ENCODE measurements at places on chromosomes 16 and 17. TPM values are rescaled to one million over a fixed set of nuclear protein-coding genes. Genes with fewer than 3 reads are reported as not detected.

GRCh38 chr17:48549281-48549630, 4.3 kb upstream of the HOXB2 start:
- no peak for DNase-seq

DNA sequence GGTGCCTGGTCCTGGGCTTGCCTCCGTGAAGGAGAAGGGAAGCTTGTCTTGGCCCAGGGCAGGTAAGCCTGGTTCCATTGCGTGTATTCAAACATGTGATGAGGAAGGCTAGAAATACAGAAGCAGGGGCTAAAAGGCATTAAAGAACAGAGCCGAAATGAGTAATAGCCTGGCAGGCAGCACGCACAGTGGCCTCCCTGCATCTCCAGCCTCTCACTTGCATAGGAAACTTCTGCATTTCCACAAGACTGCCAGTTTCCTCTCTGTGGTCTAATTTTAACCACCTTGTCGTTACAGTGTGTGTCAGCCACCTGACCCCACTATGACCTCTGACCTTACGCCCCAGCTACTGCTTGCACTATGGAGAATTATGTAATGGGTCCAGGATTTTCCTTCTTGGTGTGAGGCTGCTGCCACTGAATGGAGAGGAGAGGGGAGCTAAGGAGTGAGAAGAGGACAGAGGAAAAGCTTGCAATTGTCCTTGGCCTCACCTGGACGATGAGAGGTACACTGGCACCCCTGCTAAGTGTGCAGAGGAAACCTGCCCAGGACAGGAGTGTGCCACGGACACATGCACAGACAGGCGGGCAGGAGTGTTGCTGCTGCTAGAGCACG, 32.8 kb downstream of the HIC1 start:
- DNase-seq = peak; percentile 78

DNA sequence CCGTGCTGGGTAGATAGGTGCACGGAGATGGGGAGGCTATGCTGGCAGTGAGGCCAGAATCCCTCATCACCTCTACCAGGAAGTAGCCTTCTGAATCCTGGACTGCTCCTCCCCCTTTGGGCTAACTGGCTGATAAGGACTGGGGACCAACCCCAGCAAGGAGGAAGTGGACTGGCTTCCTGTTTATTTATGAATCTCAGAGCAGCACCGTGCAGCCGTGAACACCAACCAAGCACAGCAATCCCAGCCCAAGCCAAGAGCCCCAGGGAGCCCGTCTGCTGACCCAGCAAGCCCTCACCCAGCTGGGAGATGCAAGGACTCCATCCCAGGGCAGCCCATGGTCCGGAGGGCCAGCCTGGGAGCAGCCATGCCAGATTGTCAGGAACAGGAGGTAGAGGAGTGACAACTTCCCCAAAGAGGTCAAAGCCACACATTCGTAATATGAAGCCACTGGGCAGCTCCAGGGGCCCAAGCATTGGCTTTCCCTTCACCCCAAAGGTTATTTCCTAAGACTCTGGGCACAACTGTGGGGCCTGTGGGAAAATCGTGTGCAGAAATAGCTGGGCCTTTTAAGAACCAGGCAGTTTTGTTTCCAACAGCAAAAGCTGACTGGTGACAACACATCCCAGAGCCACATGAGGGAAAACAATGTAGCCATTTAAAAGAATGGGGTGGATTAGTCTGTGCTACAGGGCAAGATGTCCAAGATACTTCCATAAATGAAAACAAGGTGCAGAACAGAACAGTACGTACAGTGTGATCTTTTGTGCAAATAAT, 23.9 kb downstream of the PHB1 start:
- DNase-seq = peak; percentile 59

DNA sequence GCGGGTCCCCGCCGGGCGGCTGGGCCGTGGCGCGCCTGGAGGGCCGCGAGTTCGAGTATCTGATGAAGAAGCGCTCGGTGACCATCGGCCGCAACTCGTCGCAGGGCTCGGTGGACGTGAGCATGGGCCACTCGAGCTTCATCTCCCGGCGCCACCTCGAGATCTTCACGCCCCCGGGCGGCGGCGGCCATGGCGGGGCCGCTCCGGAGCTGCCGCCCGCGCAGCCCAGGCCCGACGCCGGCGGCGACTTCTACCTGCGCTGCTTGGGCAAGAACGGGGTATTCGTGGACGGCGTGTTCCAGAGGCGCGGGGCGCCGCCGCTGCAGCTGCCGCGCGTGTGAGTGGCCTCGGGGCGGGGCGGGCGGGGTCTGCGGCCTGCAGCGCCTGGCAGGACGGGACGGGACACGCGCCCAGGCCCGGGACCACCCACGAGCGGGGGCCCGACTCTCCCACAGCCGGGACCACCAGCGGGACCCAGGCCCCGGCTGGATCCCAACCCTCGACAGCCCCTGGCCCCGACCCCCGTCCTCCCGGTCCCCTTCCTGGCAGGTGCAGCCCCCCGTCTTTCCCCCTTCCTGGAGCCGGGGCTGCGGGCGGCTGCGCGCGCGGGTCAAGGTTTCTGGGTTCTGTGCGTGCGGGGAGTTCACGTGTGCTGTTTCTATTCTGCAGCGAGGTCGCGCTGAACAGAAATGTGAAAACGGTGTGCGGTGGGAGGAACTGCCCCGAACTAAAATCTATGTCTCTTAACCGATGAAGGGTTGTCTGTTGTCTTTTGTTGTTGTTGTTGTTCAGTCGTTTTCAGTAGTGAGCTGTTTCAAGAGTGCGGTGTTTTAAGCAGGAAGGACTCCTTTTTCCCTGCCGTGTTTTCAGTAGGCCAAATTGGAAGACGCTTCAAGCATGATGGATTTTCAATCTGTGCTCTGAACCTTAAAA, 705 bp downstream of the FOXK2 start:
- no peak for DNase-seq

DNA sequence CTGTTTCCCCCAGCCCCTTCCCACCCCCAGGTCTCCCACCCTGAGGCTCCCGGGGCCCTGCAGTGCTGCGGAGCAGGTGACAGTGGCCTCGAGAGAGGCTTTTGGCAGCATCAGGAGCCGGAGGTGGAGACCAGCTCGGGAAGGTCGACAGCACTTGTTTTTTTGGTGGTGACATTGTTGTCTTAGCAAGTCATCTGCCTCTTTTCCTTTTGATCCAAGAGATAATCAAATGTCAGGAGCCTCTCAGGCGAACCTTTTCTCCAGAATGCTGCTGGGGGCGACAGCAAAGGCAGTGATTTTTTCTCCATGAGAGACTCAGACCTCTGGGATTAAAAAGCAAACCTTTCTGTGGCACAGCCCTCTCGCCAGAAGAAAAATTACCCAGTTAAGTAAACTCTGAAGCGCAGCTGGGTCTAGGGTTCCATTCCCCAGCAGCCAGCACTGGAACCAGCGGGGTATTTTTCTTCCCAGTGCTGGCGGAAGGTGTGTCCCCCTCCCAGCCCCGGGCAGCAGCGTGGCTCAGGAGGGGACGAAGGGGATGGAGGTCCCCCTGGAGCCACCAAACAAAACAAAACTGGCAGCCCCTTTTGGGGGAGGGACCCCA, 37.2 kb downstream of the GRIN2C start:
- DNase-seq = no peak

DNA sequence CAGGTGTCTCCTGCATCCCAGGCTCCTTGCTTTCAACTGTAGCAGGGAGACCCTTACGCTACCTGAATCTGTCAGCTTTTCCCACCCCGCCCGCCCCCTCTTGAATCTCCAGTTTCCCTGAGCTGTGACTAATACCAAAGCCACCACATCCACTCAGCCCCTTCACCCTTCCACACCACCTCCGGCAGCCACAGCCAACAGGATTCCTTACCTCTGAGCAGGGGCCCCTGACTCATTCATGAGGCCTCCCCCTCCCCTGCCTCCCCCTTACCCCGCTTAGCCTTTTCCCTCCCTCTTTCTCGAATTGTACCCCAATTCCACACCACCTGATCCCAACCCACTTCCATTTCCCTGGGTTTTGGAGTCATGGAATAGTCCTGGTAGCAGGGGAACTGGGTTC, 2.3 kb downstream of the STX1B start:
- DNase-seq = peak; percentile 64

PRR15L gene
- not detected for total RNA-seq
